Dermis blood vessel endothelial cell (primary cell): ENCODE measurements at places on chromosomes 5 and 9. TPM values are rescaled to one million over a fixed set of nuclear protein-coding genes. Genes with fewer than 3 reads are reported as not detected.

The ZNF883 gene
- 0.60 and 0.68 TPM in 2 replicates for total RNA-seq

The CXCL14 gene
- total RNA-seq, result 0.09 and 0.34 TPM in 2 replicates

The MAMDC2 gene
- 2.9 and 6.7 TPM in 2 replicates for total RNA-seq

The GALNT12 gene
- 0.14 and 0.34 TPM in 2 replicates for total RNA-seq

The TMC1 gene
- total RNA-seq, result 0.74 and 3.4 TPM in 2 replicates

The CARD6 gene
- total RNA-seq, result 39.6 and 44.6 TPM in 2 replicates

The PLAC8L1 gene
- total RNA-seq, result not detected in 2 replicates

The PROB1 gene
- 6.1 and 9.2 TPM in 2 replicates for total RNA-seq

The OTULINL gene
- 0.34 and 0.56 TPM in 2 replicates for total RNA-seq

The PCDHB16 gene
- 0.17 and 0.23 TPM in 2 replicates for total RNA-seq

The ORM2 gene
- total RNA-seq, result not detected in 2 replicates

The SAXO1 gene
- not detected in 2 replicates for total RNA-seq

The CNTNAP3B gene
- 87.2 and 232 TPM in 2 replicates for total RNA-seq

The FPGS gene
- total RNA-seq, result 64.2 and 93.8 TPM in 2 replicates

The GTF2H2 gene
- 6.5 and 14.8 TPM in 2 replicates for total RNA-seq

The KCNN2 gene
- 0.79 and 1.4 TPM in 2 replicates for total RNA-seq

The SEMA4D gene
- 2.9 and 8.1 TPM in 2 replicates for total RNA-seq

The IZUMO3 gene
- not detected in 2 replicates for total RNA-seq

The SH3RF2 gene
- total RNA-seq, result 0.05 and 0.17 TPM in 2 replicates

The WDR31 gene
- 0.17 and 0.37 TPM in 2 replicates for total RNA-seq

The SARDH gene
- 0.34 and 0.37 TPM in 2 replicates for total RNA-seq

The TERT gene
- 0.09 and 0.17 TPM in 2 replicates for total RNA-seq

The TRPM3 gene
- total RNA-seq, result 0.37 and 1.4 TPM in 2 replicates

The TAF11L5 gene
- not detected in 2 replicates for total RNA-seq

The SNX18 gene
- 22.2 and 32.0 TPM in 2 replicates for total RNA-seq

The RASGRF2 gene
- total RNA-seq, result 25.6 and 26.4 TPM in 2 replicates

The PRDM9 gene
- total RNA-seq, result not detected in 2 replicates

The CCL21 gene
- total RNA-seq, result 1.4 and 2.5 TPM in 2 replicates

The PSD2 gene
- total RNA-seq, result under 0.01 TPM in 1 of 2 replicates, not detected in the other

The LOX gene
- total RNA-seq, result 88.2 and 100 TPM in 2 replicates

The POU5F2 gene
- total RNA-seq, result 0.65 and 1.2 TPM in 2 replicates

The CLIC3 gene
- 0.09 TPM in 1 of 2 replicates, not detected in the other for total RNA-seq

The GFRA3 gene
- not detected in 2 replicates for total RNA-seq

The SURF4 gene
- 370 and 397 TPM in 2 replicates for total RNA-seq

The CDX1 gene
- not detected in 2 replicates for total RNA-seq

The AMBP gene
- 0.17 TPM in 1 of 2 replicates, not detected in the other for total RNA-seq

The CSF2 gene
- 0.14 and 0.34 TPM in 2 replicates for total RNA-seq

The FREM1 gene
- total RNA-seq, result under 0.01 TPM in 1 of 2 replicates, not detected in the other

The WNT8A gene
- total RNA-seq, result not detected in 2 replicates

The HINT2 gene
- 5.8 and 11.5 TPM in 2 replicates for total RNA-seq

The IRX1 gene
- under 0.01 TPM in 1 of 2 replicates, not detected in the other for total RNA-seq

The SLC6A19 gene
- not detected in 2 replicates for total RNA-seq

The C5orf34 gene
- 2.4 and 4.7 TPM in 2 replicates for total RNA-seq

The B4GALT7 gene
- total RNA-seq, result 31.0 and 35.6 TPM in 2 replicates

The FUT7 gene
- not detected in 2 replicates for total RNA-seq
